ENCODE measurements at places on chromosomes 7 and 10.

GRCh38 chr7:154853063-154853726 lies 149.7 kb downstream of the PAXIP1 start:
- no peak for DNase-seq

- DNase-seq = no peak
Observed at GRCh38 chr10:21234761-21235160, 290.7 kb downstream of the SKIDA1 start.

DNA sequence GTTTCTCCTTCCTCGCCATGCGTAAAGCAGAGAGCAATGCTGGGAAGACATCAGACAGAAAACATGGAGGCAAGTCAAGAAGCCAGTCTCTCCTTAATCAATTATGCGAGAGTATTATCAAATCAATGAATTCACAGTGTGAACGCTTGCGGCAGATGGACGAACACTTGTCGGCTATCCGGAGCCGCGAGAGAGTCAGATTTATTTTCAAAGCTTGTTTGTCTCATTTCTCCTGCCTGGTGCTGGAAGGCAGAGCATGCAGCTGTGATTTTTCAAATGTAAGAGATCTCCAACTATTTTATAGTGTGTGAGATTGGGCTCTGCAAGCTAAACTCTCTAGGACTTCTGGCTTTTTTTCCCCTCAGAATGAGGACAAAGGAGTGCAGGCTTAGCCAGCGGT lies 252.3 kb downstream of the SNX10 start:
- no peak for DNase-seq

DNA sequence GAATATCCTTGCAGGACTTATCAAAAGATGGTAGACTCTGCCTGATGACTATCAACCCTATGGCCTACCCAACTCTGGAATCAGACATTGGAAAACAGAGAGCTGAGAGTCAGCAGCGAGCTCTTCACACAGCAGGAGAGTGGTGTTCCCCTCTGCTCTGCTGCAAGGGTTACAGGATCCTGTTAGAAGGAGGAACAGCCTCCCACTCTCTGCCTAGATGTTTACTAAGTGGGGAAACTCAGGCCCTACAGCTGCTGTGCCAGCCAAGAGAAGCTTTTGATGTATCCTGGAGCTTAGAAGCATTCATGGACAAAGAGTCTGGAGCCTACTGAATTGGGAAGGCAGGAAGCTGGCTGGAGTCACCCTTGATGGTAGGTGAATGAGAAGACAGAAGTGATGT lies 104.6 kb downstream of the ABLIM1 start:
- no peak for DNase-seq

GRCh38 chr7:44077061-44077460 lies 5.3 kb downstream of the POLM start:
- no peak for DNase-seq

GRCh38 chr7:2046581-2047565 lies 185.9 kb downstream of the MAD1L1 start:
- DNase-seq = no peak

DNA sequence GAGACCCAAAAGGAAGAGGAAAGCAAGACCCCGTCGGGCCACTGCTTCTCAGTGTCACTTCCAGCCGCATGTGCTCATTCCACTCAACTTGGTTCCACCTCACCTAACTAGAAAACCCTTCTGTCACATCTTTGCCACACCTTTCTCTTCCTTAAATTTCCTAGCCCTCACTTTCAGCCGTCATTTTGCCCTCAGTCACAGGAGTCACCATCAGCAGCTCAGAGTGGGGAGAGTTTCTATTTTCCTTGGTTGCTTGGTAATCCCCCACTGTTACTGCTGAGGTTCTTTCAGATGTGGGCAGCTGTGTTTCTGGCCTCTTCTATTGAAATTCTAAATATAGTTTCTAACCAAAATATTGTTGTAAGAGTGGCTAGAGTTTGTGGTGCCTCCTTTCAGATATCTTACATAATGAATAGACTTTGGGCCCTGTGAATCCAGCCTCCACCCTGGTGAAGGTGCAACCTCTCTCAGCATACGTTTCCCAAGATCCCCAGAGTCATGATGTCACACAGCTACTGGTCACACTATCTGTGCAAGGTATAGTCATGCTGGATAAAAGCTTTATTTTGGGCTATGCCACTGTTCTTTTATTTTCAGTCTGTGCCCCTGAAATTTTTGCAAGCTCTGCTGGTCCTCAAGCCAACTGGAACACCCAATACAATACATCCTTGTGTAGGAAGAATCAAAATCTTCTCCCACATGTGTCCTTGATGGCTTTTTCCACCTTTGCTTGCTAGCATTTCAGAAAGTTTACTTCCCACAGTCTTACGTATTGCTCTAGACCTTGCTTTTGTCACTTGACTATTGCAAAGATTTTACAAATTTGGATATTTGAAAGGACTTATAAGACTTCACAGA lies 9.2 kb downstream of the AGBL3 start:
- no peak for DNase-seq

DNA sequence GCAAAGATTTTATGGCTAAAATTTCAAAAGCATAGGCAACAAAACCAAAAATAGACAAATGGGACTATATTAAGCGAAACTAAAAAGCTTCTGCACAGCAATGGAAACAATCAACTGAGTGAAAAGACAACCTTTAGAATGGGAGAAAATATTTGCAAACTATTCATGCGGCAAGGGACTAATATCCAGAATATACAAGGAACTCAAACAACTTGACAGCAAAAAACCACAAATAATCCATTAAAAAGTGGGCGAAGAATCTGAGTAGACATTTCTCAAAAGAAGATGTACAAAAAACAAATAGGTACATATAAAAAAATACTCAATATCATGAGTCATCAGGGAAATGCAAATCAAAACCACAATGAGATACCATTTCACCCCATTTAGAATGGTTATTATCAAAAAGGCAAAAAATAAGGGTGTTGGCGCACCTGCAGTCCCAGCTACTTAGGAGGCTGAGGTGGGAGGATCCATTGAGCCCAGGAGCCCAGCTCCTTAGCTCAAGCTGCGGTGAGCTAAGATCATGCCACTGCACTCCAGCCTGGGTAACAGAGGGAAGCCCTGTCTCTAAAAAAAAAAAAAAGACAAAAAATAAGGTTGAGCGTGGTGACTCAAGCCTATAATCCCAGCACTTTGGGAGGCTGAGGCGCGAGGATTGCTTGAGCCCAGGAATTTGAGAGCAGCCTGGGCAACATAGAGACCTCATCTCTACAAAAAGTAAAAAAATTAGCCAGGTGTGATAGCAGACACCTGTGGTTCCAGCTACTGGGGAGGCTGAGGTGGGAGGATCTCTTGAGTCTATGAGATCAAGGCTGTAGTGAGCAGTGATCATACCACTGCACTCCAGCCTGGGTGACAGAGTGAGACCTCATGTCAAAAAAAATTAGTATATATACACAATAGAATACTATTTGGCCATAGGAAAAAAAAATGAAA lies 4.2 kb upstream of the CCM2 start:
- DNase-seq = no peak

- DNase-seq = no peak
Observed at GRCh38 chr10:118047157-118047719, 497 bp upstream of the RAB11FIP2 start.

DNA sequence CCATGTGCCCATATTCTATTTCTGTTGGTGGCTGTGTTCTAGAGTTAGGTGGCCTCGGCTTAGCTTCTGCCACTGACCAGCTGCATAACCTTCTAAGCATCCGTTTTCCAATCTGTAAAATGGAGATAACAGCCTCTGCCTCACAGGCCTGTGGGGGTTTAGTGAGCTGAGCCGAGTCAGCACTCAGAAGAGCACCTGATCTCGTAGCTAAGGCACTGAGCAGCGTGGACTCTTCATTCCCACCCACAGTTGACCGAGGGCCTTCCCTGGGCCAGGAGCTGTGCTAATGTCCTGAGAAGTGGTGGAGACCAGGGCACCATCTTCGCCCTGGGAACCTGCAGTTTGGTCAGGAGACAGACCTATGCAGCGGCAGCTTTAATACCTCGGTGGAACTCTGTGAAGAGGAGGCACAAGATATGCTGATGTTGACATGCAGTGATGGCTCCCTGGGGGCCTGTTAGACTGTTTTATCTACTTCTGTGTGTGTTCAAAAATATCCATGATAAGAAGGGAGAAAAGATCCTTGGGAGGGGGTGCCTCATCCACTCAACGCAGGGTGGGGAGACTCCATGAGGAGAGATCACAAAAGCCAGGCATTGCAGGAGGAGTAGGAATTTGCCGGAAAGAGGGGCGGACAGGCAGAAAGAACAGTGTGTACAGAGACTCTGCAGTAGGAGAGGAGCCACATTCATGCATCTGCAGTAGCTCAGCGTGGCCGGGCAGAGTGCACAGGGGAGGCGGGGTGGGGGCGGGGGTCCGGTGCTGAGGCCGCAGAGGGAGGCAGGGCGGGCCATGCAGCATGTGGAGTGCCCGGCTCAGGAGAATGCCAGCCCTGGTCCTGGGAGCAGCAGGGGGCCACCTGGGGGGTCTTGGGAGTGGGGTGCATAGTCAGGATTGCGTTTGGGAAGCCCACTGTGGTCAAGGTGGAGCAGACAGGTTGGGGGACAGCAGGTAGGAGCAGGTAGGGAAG lies 136.8 kb downstream of the C10orf105 start:
- no peak for DNase-seq
